ENCODE measurements at places on chromosomes 5 and 9.

- DNase-seq: no peak
Measured at GRCh38 chr9:130830231-130830760, 4.8 kb upstream of the ABL1 start.

GRCh38 chr9:136401173-136401922 lies 1.4 kb upstream of the SNAPC4 start:
- no peak for DNase-seq

DNA sequence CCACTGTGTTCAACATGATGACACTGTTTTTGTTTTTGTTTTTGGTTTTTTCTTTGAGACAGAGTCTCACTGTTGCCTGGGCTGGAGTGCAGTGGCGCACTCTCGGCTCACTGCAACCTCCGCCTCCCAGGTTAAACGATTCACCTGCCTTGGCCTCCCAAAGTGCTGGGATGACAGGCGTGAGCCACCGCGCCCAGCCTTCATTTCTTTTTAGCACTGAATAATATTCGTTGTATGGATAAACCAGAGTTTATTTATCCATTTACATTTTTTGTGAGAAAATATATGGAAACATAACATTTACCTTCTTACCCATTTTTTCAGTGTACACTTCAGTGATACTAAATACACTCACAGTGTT lies 4.2 kb downstream of the CARD19 start:
- DNase-seq: no peak

- DNase-seq: no peak
Measured at GRCh38 chr5:81027481-81028058, 67.4 kb downstream of the RASGRF2 start.

- DNase-seq: no peak
Measured at GRCh38 chr9:30574355-30575151, 1809.9 kb upstream of the ACO1 start.

- DNase-seq: no peak
Measured at GRCh38 chr5:77064040-77064439, 23.0 kb downstream of the ZBED3 start.

DNA sequence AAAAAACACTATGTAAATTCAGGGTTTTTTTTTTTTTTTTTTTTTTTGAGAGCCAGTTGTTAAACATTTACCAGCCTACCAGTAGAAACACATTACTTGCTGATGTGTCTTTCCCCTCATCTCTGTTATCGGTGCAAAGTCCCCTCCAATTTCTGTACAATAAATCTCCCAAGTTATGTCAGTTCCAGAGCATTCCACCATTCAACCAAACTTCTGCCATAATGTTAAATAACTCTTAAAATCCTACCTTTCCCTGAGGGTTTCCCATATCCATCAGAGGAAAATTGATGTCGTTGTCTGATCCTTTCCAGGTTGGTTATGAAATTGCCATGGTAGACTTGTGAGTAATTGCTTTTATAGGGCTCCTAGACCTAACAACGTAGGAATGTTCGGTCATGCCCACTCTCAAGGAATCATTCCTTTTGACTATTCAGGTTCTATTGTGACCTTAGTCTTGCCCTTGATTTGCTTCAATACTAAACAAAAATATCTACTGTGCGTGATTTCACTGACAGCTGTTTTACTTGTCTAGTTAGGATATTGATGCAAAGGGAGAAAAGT lies 5.6 kb upstream of the PPP2R2B start:
- DNase-seq: no peak

- no peak for DNase-seq
Measured at GRCh38 chr5:79581535-79581934, 30.7 kb upstream of the TENT2 start.

DNA sequence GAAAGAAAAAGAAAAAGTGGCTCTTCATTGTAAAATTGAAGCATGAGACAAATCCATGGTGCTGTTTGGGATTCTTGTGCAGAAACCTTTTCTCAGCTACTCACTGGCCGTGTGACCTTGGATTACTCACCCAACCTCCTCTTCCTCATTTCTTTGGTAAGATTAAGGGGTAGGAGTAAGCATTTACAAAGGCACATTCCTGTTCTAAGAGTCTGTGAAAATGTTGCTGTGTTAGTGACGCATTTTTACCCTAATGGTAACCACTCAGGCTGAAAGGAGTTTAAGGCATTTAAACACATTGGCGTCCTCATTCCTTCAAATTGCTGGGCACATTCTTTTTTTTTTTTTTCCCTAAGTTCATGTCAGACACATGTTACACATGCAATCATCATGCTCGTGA lies 4.3 kb downstream of the RAI14 start:
- no peak for DNase-seq

- no peak for DNase-seq
Measured at GRCh38 chr9:96449523-96449844, 485 bp upstream of the HABP4 start.

DNA sequence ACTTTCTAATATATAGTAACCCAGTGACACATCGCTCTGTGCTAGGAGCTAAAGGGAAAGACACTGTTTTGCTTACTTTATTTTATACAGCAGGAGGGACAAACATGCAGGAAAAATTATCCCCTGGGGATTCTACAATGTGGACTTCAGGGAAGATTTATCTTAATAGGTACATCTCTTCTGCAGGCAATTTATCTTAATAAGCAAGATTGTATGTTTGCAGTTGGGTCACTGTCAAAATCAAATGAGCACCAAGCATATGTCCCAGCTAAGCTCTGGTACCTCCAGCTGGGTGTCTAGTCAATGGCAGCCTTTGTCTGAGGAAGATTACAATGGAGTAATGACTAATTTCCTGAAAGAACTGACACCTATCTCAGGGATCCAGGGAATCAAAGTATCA lies 309.9 kb upstream of the PANK3 start:
- DNase-seq: no peak

DNA sequence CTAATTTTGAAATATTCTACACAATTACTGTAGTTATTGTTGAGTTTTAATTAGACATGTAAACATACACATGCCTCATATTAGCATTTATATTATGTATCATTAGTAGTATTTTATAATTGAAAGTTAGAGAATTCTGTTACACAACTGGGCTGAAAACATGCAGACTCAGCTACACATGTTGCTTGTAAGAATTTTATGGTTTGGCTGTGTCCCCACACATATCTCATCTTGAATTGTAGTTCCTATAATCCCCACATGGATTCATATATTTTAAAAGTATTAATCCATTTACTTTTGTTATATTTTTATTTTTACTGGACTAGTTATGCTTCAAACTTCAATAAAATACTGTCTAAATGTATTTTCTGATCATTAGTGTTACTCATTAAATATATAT lies 2075.3 kb upstream of the C9orf72 start:
- no peak for DNase-seq

All from progenitor cell of endocrine pancreas (in vitro differentiated cells).